NCI-H1417 treated with DMSO at 0.1 percent for 48 hours (cell line): ENCODE measurements at places on chromosomes 5 and 9.

DNA sequence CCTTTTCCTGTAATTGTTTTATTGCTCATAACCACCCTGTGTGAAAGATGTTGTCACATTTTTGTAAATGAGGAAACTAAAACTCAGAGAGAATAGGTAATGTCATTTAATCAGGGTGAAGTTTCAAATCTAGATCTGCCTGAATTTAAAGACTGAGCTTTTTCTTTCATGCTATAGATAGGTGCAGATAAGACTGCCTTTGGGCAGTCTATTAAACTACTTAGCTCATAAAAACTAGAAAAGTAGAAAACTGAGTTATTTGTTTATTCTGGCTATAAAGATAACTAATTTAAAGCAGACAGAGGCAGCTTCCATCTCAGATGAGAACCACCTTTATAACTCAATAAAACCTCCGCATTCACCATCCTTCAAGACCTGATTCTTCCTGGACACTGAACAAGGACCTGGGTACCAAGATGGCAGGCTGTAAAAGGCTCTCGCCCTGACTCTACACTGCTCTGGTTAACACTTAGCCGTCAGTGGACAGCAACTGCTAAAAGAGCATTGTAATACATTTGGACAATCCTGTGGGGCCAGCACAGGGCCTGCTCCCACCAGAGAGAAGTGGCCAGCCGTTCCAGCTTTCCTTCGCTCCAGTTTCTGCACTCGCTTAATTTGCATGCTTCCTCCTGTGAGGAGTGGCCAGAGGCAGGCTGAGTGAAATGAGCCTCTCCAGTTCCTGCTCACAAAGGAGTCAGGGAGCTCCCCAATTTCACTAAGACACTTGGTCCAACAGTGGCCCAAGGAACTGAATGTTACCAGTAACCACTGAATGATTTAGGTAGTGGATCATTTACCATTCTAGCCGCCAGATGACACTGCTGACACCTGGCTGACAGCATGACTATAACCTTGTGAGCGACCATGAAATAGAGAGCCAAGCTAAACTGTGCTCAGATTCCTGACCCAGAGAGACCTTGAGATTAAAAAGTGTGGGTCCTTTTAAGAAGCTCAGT is 566.4 kb downstream of the EFNA5 start:
- no peak for DNase-seq

DNA sequence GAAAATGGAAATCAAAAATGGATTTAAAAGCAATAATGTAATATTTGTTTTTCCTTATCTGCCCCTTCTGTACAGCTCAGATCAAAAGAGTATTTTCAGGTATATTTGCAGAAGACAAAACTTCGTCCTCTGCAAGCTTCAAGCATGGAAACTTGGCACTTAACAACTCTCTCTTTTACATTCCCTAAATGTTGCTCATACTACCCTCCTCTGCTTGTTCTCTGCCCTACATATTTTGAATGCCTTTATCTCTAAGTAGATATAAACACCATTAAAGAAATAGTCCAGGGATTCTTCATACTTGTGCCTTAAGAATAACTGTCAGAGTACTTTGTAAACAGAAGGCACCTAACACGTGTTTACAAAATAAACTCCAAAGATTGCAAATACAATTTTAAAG is 19.2 kb upstream of the SMC2 start:
- DNase-seq = no peak

GRCh38 chr5:175489693-175490443 is 11.5 kb downstream of the SFXN1 start:
- no peak for DNase-seq

DNA sequence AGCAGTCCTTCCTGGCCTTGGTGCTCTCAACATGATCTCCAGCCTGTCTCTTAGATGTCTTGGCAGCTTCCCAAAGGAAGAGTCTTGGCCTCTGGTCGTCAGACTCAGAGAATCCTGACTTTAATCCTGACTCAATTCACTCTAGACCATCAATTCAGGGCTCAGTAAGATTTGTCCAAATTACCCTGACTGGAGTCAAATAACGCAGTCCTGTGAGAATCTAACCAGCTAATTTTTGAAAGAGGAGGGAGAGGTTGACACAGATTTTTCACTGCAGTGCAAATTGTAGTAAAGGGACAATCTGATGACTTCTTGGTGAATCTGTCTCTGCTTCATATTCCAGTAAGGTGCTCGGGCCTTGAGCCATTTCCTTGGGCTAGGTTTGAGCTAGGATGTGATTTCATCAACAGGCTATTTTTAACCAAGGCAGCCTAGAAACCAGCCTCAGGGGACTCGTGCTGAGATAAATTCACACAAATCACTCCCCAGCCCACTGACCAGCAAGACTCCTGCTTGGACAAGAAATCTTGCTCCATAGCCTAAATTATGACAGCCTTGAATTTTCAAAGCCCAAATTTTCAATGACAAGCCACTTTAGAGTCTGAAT is 257.4 kb downstream of the ENC1 start:
- DNase-seq = no peak

- DNase-seq = no peak
These were observed 146.6 kb upstream of the PCSK5 start for GRCh38 chr9:75743855-75744254.

- DNase-seq = no peak
These were observed 142.1 kb downstream of the RXRA start for GRCh38 chr9:134468358-134468757.

DNA sequence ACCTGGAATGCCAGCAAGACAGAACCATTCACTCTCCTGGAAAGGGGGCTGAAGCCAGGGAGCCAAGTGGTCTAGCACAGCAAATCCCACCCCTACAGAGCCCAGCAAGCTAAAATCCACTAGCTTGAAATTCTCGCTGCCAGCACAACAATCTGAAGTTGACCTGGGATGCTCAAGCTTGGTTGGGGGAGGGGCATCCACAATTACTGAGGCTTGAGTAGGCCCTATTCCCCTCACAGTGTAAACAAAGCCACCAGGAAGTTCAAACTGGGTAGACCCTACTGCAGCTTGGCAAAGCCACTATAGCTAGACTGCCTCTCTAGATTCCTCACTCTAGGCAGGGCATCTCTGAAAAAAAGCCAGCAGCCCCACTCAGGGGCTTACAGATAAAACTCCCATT is 17.3 kb downstream of the RIGI start:
- DNase-seq = no peak

GRCh38 chr9:91681461-91682305 is 258.1 kb upstream of the NFIL3 start:
- no peak for DNase-seq

DNA sequence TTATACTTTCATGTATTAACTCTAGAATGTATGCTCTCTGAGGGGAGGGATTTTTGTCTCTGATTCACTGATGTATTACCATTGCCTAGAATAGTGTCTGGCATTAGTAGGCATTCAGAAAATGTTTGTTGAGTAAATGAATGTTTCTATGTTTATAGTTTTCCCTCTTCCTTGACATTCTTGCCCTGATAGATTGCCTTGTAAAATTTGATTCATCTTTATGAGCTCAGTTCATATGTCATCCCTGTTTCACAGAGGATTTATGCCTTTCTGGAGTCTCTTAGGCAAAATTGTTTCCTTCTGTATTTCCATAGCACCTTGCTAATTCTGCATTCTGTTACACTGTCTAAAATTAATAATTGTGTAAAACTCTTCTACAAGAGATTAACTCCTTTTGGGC is 72.3 kb downstream of the RASA1 start:
- DNase-seq = no peak

DNA sequence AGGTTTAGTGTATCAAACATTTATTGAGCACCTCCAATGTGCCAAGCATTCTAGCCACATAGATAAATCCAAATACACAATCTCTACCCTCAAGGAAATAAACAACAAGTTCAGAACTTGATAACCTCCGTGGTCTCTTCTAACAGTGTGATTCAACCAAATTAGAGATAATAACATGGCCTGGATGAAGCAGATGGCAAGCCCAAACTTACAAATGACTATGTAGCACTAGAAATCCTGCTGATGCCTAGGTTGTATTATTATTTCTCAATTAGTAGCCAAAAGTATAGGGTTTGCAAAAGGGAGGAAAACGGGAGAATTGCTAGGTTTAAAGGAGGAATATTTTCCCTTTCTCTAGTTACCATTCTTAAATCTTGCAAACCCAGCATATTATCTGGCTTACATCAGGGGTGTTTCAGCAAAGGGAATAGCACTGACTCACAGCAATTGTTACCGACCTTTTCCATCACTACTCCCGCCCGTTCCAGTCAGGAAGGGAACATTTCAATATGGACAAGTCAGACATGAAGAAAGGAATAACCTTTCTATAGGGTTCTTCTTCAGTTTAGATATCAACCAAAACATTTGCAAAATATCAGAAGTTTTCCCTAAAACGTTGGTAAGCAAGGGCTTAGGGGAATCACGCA is 2.3 kb downstream of the DPYSL3 start:
- no peak for DNase-seq

DNA sequence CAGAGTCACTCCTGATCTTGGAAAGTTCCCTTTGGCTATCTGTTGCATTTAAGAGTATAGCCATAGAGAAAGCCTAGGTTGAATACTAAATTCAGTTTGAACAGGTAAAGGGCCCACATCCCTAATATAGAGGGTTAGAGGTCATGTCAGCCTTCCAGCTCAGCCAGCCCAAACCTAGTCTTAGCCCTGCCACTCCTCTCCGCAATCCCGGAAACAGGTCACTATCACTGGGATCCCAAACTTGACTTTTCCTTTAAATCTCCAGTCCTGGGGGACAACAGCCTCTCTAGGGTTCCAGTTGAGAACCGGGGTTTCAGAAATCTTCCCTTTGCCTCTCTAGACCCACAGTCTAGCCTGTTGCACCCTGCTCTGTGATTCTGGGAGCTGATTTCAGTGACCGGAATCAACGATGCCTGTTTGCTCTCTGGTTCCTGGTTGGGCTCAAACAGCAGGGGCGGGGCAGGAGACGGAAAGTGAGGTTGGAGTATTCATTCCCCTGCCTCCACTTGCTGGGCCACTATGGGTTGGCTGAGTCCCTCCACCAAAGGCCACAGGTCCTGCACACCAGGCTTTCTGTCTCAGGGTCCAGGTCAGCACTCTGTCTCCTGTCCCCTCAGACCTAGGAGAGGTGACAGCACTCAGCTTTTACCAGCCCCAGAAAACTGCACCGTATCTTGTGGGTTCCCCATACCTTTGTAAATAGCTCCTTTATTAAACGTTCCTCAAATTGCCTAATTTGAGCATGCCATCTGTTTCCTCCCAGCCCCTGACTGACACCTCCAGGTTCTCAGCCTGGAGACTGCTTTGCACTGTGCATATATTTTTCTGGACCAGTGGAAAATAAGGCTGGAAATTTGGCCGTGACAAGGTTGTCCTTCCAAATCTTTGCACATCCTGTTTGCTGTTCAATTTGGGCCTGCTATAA is 23.8 kb upstream of the CPEB4 start:
- no peak for DNase-seq

DNA sequence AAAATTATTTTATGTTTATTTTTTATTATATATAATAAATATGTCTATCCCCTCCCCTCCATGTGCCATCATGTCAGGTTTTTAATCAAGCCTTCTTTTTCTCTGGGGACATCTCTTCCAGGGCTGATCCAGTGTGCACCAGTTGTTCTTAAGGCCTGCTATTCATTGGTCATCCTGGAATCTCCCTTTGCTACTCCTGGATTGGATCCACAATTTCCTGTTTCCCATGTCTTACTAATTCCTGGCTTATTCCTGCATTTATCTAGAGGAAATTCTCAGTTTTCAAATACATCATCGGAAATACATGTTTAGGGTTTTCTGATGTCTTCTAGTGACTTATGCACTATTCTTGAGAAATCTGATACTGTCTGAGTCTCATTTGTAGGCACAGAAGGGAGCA is 56.8 kb downstream of the ANGPTL2 start:
- no peak for DNase-seq
